HuH-7.5 (cell line): ENCODE measurements at places on chromosomes 7 and 10.

GRCh38 chr10:103861505-103861904 lies 6.1 kb upstream of the SH3PXD2A start:
- DNase-seq, result no peak

GRCh38 chr10:95880704-95881103 lies 27.1 kb upstream of the CC2D2B start:
- DNase-seq, result no peak

DNA sequence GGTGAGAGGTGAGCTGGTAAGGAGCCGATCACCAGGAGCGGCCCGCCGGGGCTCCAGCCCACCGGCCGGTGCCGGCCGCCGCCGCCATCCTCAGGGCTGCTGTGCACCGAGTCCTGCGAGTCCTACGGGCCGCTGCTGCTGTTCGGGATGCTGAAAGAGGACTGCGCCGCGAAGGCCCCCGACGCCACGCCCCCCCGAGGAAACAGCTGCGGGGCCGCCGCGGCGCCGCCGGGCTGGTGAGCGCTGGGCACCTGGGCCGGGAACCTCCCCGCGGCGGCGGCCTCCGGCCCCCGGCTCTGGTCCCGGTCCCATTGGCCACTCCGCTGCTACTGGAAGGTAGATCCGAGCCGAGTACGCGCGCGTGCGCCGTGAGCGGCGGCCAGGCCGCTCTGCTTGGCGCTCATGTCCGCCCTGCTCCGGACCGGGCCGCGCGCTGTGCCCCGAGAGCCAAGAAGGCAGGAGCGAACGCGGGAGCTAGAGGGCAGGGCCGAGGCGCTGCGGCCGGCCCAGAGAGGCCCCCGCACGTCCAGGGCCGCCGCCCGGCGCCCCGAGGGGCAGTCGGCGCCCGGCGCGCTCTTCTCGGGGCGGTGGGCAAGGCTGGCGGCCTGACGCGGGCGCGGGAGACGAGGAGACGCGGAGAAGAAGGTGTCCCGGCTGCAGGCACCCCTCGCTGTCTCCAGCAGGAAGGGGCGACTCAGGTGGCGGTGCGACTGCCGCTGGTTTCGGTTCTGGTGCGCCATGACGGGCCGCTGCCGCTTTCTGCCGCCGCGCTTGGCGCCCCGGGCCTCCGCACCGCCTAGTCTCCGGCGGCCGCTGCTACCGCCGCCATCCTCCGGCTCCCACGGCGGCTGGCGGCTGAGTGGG lies 121.3 kb upstream of the WIPF3 start:
- DNase-seq, result peak; percentile 36

GRCh38 chr10:114538181-114538906 lies 119.7 kb downstream of the ABLIM1 start:
- no peak for DNase-seq

DNA sequence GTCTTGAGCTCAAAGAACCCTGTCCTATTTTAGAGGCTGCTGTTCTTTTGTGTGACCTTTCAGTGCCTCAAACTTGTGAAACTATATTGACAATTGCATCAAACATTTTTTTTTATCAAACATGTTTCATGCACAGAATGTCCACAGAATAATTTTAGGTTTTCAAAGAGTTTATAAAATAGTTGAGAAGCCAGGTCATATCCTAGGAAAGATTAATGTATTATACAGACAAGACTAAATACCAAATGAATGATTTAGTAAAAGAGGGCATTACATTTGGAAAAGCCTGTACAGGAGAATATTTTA lies 67.0 kb downstream of the CDK6 start:
- no peak for DNase-seq

- no peak for DNase-seq
Observed at GRCh38 chr10:117539903-117540639, 2.5 kb upstream of the EMX2 start.

DNA sequence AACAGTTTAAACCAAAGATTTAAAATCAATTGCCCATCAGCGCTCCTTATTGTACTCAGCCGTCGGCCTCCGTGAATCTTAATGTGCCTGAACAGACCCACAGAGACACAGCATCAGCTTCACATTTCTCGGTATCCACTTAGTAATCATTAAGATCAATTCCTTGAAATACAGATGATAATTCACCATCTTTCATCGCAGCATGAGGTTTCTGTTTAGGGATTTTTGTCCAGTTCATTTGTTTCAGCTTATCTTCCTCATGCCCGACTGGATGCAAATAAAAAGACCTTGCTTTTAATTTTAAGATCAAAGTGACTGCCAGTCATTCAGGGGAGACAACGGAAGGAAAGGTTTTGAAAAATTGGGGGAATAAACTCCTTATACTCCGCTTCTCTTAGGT lies 207.8 kb downstream of the WDR37 start:
- DNase-seq, result no peak

- DNase-seq, result no peak
Observed at GRCh38 chr10:49749556-49750491, 12.3 kb downstream of the OGDHL start.

GRCh38 chr7:132683896-132684690 lies 107.8 kb upstream of the PLXNA4 start:
- no peak for DNase-seq

DNA sequence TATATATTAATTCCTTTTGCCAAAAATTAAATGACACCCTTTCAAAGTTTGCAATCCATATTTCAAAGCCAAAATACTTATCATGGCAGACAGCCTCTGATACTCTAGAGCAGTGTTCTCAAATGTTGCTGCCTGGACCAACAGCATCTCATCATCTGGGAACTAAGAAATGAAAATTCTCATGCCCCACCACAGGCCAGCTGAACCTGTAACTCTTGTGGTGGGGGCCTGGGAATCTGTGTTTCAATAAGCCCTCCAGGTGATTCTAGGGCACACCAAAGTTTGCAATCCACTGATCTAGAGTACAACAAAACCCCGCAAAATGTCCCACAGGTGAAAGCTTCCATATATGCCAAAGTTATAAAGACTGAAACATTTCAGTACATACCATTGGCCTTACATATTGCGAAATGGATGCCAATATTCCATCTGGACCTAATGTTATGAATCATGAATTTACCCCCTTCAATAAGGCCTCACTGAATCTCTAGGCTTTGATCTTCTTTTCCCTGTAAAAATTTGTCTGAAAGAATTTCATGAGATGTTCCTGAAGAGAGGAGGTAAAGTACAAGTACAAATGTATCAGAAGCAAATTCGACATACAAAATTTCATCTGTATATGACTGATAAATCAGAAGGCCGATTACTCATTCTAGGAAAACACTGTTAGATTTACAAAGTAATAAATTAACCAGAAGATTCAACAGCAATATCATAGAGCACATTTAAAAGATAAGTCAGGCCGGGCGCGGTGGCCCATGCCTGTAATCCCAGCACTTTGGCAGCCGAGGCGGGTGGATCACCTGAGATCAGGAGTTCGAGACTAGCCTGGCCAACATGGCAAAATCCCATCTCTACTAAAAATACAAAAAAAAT lies 25.3 kb upstream of the EPC1 start:
- no peak for DNase-seq

DNA sequence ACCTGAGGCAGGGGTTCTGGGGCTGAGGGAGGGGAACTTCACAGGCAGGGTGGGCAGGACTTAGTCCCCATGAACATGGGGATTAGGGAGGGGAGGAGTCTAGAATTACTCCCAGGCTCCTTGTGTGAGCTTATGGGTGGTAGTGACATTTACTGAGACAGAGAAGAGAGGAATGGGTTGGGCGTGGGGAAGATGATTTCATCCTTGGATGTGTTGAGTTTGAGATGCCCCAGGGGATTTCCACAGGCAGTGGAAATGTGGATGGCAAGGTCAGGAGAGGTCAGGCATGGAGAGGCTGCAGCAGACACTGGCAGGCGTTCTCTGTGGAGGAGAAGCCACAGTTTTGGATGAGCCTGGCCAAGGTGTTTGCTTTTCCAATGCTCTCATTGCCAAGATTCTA lies 26.4 kb upstream of the GSDME start:
- DNase-seq, result no peak

GRCh38 chr10:85665681-85666080 lies 700.9 kb downstream of the GRID1 start:
- no peak for DNase-seq

DNA sequence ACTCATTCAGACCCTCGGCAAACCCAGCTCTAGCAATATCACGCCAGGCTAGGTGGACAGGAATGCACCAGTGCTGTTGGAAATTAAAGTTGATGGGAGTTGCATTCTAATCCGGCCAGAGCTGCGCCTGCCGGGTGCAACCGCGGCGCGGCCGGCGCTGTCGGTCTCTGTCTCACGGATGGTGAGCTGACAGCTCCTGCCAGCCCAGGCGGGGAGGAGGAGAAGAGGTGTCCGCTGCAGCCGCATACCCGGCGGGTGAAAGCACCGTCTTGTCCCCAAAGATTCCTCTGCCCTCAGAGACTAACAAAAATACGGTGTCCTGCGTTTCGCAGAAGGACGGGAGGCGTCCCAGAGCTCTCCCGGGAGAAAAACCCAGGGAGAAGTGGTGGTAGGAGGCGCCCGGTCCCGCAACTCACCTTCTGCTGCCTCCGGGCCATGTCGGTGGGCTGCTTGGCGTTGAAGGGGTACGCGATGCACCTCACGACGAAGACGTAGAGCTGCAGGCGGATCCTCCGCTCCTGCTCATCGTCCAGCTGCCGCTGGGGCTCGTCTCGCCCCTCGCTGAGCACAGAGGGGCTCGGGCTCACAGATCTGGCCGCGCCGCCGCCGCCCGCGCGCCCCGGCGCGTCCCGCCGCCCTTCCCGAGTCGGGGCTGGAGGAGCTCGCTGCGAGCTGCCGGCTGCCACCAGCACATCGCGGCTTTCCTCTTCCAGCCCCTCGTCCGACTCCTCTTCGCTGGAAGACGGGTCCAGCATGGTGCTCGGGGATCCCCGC lies 490 bp downstream of the CADPS2 start:
- DNase-seq, result peak; percentile 74

DNA sequence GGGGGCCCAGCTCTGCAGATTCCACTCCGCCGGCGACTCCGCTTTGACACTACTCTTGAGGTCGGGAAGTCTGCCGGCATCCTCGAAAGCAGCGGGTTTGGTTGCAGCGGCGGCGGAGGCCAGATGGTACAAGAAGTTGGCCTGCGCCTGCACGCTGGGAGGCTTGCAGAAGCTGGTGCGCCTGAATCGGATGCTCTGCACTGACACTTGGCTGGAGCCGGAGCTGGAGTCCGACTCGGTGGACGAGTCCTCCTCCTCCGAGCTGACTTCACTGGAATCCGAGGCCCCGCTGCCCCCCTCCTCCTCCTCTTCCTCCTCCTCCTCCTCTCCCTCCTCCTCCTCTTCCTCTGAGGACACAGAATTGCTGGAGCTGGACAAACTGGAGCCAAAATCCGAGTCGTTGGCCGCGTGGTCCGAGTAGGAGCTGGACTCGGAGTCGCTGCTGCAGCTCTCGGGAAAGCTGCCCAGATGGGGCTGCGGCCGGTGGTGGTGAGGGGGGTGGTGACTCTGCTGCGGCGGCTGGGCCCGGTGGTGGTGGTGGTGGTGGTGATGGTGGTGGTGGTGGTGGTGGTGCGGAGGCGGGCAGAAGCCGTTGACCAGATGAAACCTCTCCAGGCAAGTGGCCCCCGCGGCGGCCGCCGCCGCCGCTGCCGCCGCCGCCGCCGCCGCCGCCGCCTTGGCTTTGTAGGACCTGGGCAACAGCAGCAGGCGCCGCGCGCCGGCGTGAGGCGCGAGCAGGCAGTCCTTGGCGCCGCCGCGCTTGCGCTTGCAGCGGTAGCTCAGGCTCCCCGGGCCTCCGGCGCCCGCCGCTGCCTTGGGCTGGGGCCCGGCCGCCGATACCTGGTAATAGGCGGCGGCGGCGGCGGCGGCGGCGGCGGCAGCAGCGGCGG lies 9.0 kb downstream of the SKIDA1 start:
- no peak for DNase-seq

DNA sequence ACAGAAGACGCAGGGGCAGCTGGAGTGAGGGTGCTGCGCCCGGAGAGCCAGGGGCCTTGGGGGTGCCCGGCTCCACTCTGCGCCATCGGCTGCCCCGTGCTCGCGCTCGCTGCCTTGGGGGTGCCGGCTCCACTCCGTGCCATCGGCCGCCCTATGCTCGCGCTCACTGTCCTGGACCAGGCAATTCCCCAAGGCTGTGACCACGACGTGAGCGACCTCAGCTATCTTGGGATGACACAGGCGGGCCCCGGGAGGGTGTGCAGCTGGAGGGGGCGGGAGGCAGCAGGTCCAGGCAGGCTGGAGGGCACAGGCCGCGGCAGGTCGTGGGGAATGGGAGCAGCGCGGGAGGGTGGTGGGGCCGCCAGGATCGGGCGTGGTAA lies 29.7 kb downstream of the CYP2W1 start:
- no peak for DNase-seq

DNA sequence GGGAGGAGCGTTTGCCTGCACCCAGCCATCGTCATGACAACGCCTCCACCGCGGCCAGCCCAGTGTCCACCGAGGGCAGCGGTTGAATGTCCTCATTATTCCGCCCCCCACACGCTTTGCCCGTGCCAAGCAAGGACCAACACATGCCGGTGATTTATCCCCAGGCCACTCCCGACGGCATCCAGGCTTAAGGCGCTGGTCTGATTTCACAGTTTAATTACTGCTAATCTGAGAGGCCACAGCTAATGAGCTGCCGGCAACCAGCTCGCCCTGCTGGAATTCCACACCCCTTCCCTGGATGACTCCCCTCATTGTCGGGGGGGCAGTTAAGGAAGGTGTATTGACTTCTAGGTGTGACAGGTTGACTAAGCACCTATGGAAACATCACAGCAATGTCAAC lies 432.3 kb downstream of the DNAJB6 start:
- no peak for DNase-seq

- DNase-seq, result no peak
Observed at GRCh38 chr10:110326351-110327032, 21.8 kb upstream of the SMNDC1 start.

DNA sequence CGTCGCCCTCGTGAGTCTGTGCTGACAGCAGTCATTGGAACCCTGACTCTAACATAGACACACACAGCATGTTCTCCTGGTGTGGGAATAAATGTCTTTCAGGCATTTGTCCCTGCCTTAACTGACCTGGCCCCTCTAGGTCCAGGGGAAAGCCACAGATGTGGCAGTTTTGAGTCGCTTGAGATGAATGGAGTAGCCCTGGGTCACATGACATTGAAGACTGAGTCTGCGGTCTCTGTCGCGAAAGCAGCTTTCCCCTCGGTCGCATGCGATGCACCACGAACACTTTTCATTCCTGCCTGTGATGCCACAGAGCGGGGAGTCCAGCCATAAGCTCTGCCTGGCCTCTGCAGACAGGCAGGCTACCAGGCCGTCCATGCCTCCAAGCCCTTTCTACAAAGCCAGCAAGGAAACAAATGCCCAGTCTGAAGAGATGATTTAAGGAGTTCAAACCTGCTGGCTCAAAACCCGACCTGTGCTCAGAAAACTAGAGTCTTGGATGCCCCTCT lies 172.3 kb downstream of the WDR37 start:
- DNase-seq, result no peak

GRCh38 chr10:124243702-124244121 lies 150.3 kb upstream of the CHST15 start:
- no peak for DNase-seq

- DNase-seq, result no peak
Observed at GRCh38 chr10:85580585-85580984, 786.0 kb downstream of the GRID1 start.
